Central memory CD8-positive, alpha-beta T cell (primary cell): ENCODE measurements at places on chromosomes 2 and 18.
A peak's percentile ranks its signal among the peaks of the same experiment; 100 is the strongest.

GRCh38 chr2:178119179-178119922 lies 7.1 kb downstream of the RBM45 start:
- DNase-seq = no peak

- no peak for DNase-seq
Observed at GRCh38 chr2:68172990-68173700, 15.5 kb downstream of the PNO1 start.

GRCh38 chr2:126657148-126657635 lies 1.2 kb downstream of the GYPC start:
- peak; percentile 40 for DNase-seq

GRCh38 chr2:98508709-98509066 lies 64.0 kb downstream of the INPP4A start:
- DNase-seq = no peak

DNA sequence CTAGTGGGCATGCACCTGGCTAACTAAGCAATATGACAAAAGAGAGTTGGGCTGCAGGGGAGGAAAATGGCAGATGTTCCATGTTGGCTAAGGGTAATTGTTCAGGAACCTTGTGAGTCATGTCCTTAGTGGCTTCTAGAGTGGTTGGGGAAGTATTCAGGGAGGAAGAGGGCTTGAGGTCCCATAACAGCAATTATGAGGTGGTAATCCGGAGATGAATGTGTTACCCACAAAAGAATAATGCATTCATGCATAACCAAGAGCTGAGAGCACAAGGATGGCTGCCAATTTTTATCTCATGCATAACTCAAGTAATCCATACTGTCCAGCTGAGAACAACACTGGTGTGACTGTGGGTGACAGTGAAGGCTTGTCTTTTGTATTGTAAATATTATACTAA lies 42.9 kb downstream of the TMEFF2 start:
- DNase-seq = no peak

DNA sequence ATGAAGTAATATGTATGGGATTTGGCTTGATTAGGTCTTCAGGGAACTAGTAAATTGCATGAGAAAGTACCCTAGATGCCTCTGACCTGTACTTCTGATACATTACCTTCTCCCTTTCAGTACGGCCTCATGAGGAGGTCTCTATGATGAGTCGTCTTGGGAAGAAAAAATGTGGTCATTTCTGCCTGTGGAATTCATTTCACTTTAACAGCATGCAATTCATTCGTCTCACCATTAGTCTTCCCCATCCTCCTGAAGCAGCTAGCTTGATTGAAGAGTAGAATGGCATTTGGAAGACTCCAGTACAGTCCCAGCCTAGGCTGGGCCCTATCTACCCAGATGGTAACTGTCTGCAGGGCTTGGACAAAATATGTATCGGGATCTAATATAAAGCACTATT lies 52.2 kb downstream of the TMX3 start:
- no peak for DNase-seq

DNA sequence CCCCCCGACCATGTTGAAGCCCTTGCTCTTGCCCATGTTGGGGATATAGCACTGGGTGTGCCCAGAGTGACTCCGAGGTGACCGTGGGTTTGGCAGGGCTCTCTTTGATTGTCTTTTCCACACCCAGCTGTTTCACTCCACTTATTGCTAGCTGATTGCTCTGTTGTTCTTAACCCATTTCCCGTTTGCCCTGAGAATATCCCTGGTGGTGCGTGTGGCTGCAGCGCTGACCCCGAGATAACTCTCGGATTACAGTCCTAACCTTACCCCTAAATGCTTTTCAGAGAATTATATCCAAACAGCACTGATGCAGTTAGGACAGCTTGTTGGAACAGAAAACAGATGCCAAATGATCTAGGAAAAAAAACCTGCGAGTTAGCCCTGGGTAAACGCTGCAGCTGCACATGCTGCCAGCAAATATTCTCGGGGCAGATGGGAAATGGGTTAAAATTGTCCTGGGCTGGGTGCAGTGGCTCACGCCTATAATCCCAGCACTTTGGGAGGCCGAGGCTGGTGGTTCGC lies 34.3 kb upstream of the SNORC start:
- no peak for DNase-seq

DNA sequence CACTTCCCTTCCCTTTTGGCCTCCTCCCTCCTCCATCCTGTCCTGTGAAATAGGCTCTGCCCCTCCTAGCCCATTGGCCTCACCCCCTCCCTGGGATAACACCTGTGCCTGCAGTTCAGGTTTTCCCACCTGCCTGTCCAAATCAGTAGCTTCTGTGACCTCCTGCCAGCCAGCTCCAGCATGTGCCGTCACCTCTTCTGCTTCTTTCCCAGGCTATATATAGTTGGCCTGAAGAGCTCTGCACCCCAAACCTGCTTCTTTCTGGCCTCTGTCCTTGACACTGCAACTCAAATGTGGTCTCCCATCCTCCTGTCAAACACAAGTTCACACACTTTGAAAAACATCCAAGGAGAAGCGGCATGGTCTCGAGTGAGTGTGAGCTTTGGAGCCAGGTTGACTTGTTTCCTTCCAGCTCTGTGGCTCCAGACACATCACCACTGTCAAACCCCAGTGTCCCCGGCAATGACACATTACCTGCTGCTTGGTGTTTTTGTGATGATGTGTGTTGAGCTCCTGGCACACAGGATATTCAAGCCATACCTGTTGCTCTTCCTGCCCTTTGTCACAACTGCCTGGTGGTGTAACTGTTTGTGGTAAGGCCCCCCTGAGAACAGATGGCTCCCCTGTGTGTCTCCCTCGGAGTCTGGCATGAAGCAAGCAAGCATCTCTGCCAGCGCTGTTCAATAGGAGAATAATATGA lies 143.6 kb upstream of the DAPL1 start:
- DNase-seq = no peak

DNA sequence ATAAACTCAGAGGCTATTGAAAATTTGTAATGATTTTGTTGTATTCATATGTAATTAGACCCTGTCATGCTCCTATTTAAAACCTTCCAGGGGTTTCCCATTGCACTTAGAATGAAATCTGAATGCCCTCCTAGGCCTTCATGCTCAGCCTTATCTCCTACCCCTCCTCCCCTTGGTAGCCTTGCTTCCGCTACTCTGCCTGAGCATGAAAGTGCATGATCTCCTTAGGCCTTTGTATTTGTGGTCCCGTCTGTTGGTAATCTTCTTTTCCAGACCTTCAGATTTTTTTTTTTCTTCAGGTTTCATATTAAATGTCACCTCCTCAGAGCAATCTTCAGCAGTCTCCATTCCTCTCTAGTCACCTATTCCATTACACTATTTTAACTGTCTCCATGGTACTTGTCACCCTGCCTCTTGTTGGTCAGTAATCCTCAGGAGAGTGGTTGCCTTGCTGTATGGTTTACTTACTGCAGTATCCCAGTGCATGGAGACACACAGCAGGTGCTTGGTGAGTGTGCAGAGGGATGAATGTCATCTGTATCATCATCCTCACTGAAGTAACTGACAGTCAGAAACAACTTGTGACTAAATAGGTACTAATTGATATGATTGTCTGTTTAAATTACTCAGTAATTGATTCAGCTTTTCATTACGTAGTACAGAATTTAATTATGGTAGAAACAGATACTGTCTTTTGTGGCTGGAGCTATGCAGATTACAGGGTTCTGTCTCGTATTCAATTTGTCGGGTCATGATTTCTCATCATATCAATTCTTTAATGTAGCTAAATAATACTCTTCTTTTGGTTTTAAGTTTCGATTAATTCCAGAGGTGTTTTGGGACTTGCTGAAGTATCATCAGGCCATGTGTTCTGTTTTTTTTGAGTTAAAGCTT lies 63.9 kb downstream of the PHLPP1 start:
- DNase-seq = no peak

GRCh38 chr2:181483211-181483610 lies 26.0 kb downstream of the ITGA4 start:
- no peak for DNase-seq

DNA sequence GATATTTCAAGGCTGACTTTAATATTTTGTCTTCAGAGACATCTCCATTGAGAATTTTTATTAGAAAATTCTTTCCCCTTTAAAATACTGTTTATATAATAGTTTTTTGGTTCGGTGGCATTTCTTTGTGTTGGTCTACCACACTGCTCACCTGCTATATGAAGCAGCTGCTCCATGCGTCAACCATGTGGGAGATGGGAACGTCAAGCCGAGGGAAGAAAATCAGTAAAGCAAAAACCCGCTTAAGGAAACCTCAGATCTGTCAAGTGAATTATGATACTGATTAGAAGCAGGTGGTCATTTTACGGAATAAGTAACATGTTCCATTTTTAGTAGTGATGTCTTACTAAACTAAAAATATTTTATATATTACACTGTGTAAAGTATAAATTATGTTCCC lies 5.6 kb upstream of the TMEM17 start:
- DNase-seq = no peak

DNA sequence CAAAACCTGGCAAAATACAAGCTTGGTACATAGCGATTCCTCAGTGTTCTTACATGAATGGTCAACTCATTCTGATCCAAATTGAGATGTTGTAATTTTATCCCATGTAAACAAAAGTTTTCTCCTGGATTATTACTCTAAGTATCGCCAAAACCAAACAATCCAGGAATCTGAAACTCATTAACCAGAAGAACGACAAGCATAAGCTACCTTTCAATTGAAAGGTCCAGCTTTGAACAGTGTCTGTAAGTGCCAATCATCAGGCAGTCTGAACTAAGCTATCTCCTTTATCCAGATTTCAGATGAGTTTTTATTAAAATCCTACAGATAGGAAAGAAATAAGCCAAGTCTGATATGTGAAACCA lies 2.4 kb downstream of the MEX3C start:
- no peak for DNase-seq
